Hypothalamus (tissue), 51 donors: ENCODE measurements at places on chromosomes 6 and 20.

GRCh38 chr6:148698671-148699180, 48.1 kb upstream of the UST start:
- DNase-seq, result no peak

GRCh38 chr20:46690219-46691106, 1.2 kb upstream of the TP53RK start:
- no peak for DNase-seq

DNA sequence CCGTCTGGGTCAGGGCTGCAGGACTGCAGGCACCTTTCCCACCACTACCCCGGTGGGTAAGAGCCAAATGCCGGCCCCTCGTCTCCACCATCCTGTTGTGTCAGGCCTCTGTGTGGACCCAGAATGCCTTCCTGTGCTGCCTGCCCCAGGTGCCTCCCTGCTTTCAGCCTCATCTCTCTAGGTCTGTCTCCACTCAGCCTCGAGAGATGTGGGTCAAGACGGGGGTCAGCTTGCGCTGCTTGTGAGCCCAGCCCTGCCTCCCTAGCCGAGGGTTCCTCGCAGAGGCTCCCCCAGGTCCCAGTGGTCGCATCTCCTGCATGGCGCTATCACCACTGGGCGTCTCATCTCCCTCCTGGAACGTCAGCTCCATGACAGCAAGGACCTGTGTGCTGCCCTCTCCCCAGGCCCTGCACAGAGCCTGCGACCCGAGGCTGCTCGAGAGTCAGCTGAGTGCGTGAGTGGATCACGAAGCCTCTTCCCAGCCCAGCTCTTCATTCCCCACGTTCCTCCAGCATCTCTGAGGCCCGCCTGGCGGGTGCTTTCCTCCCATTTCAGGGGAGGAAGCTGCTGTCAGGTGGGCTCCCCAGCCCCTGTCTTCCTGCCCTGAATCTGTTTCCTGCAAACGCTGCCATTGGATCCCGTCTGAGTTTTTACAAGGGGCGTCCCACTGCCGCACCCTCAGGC, 38.7 kb upstream of the ZBP1 start:
- DNase-seq, result no peak

DNA sequence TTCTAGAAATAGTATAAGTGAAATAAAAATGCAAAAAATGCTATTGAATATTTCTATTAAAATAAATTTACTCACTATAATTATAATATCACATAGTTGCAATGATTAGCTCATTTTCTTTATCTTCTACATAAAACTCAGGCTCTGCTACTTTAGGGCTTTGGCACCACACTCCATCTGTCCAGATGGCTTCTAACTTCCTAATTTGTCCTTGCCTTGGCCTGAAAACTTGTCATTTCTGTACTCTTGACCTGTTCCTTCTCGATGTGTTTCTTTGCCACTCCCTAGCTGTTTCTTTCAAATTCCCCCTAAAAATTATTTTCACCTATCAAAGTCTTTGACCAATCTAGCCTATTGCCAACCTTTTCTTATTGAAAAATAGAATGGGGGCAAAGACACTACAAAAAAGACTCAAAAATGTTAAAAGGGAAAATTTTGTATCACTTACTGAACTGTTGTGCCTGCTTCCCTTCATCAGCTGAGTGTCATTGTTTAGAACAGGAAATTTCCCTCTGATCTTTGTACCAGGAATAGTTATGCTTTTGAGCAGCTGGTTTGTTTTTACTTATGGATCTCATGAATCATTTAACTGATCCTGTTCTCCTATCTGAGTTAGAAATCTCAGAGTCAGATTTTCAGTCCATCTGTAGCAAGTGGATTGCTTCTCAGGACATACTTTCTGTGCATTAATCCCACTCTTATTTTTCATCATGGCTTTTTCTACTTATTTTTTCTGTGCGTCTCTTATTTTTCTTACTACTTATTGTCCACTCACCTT, 279.2 kb upstream of the CNR1 start:
- no peak for DNase-seq

DNA sequence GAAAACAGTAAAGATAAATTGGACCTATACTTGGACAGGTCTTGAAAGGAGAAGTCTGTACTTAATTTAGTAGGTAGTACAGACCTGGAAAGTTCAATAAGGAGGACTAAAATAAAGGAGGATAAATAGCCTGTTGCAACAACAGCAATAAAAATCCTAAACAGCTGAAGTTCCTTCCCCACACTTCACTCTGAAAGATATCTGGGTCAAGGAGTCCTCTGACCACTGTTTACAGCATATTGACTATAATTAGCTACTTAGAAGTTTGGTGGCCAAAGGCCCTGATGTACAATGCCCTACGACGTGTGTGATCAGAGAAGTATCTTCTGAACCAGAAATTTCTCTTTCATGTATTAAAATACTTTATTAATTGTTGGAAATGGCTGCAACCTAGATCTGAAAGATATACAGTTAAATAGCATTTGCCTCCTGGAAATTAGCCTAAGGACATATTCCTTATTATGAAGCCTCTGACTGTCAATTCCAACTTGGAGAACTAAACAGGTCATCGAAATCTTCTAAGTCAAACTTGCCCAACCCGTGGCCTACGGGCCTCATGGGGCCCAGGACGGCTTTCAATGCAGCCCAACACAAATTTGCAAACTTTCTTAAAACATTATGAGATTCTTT, 82.8 kb downstream of the KIF13A start:
- DNase-seq, result no peak

DNA sequence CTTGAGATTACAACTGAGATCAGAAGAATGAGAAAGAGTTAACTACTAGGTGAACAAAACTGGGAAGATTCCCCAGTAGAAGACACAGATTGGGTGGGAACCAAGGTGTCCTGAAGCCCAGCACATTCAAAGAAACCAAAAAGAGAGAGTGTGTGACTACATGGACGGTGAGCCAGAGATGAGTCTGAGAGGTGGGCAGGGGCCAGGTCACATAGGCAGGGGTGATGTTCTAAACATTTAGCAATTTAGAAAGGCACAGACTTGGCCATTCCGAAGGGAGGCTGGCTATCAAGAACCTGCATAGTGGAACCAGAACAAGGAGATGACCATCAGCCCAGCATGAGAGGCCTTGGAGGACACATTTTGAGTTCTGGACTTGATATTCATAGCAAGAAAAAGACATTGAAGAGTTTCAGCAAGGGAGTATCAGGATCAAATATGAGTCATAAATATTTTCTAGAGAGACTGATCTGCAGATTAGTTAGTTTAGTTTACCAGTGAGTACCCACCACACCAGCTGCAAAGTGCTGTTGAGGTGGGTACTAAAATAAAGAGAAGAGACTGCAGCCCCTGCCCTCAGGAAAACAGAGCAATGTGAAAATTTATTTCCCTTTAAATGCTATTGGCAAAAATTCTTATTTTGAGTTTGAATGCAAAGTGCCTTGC, 340.5 kb upstream of the PRDM1 start:
- DNase-seq, result no peak
